ENCODE measurements at places on chromosomes 16 and 17.

DNA sequence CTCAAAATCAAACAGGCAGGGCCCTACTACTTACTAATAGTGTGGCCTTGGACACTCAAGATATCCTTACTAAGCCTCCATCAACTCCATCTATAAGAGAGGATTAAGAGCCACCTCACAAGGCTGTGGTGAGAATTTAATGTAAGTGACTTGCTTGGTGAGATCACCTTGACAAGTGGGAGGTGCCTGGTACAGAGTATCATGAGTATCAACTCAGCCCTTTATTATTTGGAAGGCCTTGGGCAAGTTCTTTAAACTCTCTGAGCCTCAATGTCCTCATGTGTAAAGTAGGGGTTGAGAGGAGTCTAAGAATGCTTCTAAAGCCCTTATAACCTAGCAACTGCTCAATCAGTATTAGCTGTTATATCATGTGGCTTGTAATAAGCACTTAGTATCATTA lies 15.0 kb downstream of the THUMPD1 start:
- no peak for DNase-seq

- no peak for DNase-seq
These were observed 11.2 kb downstream of the COL1A1 start for GRCh38 chr17:50190293-50190602.

GRCh38 chr16:28494121-28494851 lies at the start of gene APOBR:
TSS of gene APOBR (plus strand) at chr16:28494643. CDS start at chr16:28494682, 39 bp downstream.
- peak; percentile 89 for DNase-seq

DNA sequence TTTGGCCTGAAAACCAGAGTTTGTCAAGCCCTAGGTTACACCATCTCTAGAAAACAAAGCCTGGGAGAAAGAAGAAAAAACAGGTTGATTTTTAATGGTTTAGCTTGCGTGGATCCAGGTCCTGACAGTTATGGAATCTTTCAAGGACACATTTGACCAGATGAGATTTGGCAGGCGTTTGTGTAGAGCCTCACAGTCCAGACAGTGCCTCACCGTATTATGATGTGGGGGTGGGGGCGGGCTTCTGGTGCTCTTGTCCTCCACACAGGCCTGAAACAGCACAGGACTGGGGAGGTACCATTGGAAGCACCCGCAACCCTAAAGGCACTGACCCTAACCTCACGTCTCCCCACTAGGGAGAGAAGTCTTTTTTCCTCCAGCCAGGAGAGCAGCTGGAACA lies 19.6 kb downstream of the MVP start:
- DNase-seq, result no peak

DNA sequence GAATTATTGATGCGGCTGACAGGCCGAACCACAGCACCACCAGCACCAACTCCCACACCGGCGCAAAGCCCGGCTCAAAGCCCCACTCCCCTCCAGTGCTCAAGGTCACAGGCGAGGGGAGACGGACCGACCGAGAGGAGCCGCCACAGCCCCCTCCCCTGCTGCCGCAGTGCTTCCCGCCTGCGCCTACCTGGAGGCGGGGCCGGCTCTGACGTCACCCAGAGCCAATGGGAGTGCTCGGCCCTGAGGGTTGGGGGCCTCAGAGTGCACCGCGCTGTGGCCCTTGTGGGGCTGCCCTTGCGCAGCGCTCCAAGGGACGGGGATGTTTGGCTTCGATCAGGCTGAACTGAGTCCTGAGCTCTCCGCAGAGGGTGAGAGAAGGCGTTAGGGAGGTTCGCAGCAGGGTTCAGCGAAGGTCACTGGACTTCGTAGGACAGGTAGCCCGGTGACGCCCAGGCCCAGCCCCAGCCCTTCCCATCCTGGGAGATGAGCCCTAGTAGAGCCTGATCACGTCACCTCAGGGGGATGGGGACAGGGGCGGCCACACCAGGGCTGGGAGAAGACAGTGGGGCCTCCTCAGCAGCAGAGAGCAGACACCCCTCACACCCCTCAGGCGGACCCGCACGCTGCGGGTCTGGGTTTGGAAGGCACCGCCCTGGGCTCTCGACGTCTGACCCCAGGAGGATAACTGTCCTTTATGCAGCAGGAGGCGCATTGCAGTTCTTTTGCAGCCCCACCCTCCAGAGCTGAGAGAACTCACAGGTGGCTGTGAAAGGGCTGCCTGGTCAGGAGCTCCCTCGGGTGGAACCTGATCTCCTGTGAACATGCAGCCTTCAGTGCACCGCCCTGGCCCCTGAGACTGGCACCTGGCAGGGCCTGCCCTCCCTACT lies 1.5 kb downstream of the NDRG4 start:
- peak; percentile 39 for DNase-seq

DNA sequence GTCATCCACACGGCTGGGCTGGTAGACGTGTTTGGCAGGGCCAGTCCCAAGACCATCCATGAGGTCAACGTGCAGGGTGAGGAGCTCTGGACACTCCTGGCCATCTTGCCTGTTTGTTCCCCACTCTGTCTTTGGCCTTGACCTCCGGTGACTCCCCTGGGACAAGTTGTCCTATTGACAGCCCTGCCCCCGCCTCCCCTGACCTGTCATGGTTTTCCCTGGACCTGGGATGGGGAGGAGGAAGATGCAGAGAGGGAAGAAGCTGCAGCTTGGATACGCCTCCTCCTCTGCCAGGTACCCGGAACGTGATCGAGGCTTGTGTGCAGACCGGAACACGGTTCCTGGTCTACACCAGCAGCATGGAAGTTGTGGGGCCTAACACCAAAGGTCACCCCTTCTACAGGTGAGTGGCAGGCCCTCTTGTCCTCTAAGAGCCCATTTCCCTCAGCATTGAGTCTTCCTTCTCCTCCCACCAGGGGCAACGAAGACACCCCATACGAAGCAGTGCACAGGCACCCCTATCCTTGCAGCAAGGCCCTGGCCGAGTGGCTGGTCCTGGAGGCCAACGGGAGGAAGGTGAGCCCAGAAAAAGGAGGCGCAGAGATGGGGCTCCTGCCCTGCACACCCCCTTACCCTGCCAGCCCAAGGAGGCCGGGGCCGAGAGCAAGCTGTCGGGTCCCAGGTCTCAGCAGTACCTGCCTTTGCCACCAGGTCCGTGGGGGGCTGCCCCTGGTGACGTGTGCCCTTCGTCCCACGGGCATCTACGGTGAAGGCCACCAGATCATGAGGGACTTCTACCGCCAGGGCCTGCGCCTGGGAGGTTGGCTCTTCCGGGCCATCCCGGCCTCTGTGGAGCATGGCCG lies 1.4 kb downstream of the HSD3B7 start:
- no peak for DNase-seq

DNA sequence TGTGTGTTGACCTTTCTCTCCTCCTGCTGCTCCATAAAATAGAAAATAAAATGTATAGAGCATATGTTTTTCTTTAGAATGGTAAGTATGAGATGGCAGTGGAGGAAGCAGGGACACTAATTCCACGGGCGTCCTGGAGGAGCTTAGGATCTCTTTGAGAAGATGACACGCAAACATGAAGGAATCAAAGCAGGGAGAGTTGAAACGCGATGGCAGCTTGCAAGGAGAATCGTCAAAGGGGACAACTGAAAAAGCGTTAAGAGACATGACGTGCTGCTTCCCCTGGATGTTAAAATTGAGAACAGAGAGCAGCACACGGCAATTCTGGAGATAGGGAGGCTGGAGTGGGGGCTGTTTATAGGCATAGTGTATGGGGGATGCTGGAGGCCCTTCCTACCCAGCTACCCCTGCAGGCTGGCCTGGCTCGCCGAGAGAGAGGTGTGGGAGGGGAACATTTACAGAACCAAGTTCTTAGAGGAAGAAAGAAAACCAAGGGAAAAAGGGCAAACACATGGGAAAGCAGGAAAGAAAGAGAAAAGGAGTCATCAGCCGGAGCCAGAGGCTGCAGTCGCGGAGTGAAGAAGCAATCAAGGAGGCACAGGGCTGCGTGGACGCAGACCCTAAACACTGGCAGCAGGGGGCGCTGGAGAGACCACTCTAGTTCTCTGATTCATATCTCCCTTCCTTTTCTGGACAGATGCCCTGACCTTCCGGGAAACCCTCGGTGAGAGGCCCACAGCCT lies 55.8 kb downstream of the MYH13 start:
- DNase-seq, result no peak

DNA sequence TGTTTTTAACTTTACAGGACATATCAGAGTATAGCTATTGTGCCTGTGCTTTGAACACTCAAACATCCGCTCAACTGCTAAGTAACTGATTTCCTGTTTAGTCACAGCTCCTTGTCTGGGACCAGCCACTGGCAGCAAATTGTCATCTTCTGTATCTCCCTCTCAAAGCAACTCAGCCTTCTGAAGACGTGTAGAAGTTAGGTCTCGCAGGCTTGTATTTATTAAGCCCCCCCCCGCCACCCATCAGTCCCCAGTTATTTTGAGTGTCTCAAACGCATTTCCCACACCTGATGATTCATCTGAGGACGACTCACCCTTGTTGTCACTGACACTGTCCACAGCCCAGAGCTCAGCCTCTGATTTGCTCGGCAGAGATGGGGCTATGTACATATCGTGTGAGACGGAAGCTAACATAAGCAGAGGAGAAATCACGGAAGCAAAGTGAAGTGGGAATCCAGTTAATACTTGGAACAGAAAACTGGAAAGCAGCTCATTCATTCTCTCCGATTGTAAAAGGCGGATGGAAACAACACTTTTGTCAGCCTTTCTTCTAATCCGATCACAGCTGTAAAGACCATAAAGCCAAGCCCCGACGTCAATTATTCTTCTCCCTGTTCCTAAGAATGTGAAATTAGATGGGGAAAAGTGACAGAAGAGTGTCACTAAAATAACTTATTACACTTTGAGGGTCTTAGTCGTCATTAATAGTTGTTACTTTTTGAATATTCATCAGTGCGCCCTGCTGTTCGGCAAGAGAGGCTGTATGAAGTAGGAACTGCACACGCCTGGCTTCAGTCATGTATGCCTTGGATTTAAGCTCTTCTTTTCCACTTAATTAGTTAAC lies 64.2 kb downstream of the PITPNC1 start:
- peak; percentile 83 for DNase-seq

DNA sequence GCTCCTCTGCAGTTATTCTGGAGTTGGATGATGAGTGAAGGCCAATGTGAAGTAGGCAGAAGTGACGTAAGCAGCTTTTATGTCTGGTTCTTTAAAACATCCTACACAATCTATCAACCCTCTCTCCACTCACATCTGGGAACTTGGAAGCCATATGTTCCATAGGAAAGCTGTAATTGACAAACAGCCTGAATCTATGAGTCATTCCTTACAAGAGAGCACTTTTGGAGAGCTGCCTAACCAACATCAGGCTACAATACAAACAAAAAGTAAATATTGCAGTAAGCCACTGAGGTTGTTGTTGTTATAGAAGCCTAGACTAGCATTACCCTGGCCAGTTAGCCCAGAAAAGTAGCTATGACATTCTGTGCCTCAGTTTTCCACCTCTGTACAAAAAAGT lies 5.9 kb downstream of the CCL7 start:
- no peak for DNase-seq

GRCh38 chr17:69567130-69567529 lies 152.6 kb downstream of the MAP2K6 start:
- no peak for DNase-seq

- no peak for DNase-seq
These were observed 158.4 kb downstream of the CCDC182 start for GRCh38 chr17:57586742-57587141.

DNA sequence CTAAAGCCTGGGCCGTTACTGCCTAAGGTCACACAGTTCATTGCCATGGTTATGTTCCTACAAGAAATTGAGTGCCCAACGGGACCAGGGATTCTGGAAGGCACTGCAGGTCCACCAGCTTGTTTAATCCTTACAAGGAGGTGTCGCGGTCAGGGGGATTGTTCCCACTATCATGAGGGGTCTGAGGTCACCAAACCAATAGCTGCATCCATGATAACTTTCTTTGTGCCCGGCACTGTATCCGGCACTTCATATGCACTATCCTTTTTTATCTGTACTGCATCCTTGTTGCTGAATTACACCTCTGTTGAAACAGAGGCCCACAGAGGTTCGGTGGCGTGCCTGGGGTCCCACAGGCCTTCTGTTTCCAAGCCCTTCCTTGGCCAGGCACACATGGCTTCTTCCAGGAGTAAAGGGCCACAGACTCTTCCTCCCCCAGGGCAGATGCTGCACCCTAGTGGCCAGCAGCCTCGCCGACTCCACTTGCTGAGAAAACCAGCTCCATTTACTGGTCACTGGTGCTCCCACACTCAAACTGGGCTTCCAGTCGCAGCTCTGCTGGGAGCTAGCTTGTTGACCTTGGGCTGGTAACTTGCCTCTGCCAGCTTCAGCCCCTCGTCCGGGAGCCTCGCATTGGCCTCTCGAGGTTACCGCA lies 82.0 kb upstream of the PLCG2 start:
- peak; percentile 47 for DNase-seq

- DNase-seq, result no peak
These were observed 223.7 kb downstream of the SEC14L1 start for GRCh38 chr17:77364381-77364911.

DNA sequence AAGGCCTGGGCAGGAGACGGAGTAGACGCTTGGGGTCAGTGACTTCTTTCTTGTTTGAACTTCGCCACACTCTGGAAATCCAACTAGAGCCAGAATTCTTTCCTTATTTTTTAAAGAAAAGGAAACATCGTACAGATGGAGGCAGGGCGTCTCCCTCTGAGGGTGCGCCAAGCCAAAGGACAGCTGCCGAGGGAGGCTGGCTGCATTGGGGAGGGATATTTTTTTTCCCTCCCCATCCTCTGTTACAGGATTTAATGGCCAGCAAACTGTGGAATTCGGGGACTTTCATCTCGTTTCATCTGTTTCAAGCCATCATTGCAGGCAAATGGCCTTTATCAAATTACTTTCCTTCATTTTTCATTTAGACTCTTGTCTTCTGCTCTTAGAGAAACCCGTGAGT lies 15.9 kb downstream of the CDK5R1 start:
- no peak for DNase-seq

- DNase-seq, result no peak
These were observed 18.7 kb upstream of the EVI2A start for GRCh38 chr17:31339906-31340661.

DNA sequence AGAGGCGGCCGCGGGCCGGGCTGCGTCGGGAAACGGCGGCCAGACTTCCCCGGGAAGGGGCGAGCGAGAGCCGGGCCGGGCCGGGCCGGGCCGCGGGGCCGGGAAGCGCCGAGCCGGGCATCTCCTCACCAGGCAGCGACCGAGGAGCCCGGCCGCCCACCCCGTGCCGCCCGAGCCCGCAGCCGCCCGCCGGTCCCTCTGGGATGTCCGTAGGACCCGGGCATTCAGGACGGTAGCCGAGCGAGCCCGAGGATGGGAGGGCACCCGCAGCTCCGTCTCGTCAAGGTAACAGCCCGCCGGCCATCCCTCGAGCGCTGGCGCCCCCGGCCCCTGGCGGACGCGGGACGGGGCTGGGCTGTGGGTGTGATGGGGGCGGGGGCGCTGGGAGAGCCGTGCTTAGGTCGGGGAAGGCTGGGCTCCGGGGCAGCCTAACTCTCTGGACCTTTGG lies at the start of gene CRHR1:
Gene CRHR1 (plus strand): TSS at position 28 of the 448 bp plus-strand sequence. CDS start 225 bp downstream, at position 253.
- no peak for DNase-seq

- DNase-seq, result peak; percentile 79
These were observed 36.2 kb downstream of the RGS9 start for GRCh38 chr17:65173284-65173793.

Data from stimulated activated CD4-positive, alpha-beta T cell treated with anti-CD3 and anti-CD28 coated beads, Interleukin-1b, Interleukin-23, amount 100 ng/mL, for 48 hours (primary cell).